ENCODE measurements at places on chromosomes 7 and 10.

DNA sequence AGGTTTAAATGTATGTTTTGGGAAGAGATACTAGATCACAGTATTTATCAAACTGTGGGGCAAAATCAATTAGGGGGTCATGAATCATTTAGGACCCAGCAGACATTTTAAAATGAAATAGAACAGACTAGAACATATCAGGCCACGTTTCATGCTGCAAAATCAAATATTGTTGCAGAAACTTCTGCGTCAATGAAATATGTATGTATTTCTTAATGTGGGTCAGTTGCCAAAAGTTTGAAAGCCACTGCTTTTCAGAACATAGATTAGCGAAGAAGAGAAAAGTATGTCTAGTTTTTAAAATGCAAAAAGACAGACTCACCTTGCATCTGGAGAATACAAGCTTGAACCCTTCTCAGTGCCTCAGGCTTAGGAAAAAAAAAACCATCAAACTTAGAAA is 102.7 kb upstream of the BMPER start:
- DNase-seq = no peak

DNA sequence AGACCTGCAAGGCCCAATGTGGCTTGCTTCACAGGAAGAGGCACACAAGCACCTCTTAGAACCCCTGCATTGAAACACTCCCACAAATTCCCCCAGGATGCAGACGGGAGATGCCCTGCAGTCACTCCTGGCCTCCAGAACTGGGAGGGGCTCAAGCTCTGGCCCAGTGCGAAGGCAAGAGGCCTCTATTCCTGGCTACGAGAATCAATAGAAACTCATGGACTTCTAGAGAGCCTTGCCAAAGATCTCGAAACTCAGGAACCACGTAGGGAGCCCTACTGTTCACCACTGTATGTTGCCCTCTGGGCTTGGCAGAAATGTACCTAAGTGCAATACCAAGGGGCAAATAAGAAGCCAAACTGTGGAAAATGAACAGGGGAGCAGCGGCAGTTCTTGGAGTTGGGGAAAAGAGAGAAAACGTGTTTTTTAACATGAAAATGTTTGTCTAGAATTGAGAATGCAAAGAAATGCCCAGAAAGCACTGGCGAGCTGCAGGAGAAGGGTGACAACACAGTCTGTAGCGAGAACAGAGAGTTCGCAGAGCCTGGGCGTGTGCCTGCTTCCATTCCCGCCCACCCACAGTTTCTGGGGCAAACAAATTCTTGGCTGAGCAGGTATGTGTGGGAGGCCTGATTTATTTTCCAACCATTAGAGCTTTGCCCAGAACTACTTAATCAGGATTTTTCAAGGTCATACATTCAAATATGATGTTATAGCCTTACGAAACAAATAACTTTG is 260.5 kb upstream of the KLF14 start:
- DNase-seq = no peak

DNA sequence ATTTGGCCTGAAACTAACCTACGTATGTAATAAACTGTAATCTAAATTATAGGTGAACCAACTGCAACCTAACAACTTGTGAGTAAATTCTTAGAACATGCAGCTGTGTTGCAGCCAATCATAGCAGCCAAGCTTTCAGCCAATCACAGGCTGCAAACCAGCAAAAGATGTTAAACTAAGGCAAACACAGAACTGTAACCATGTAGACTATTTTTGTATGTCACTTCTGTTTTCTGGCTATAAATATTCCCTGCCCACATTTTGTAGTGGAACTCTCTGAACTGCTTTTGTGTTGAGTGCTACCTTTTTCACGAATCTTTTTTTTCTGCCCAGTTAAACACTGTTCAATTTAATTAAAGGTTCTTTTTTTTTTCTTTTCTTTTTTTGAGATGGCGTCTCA is 28.2 kb upstream of the ZPBP start:
- DNase-seq = no peak

DNA sequence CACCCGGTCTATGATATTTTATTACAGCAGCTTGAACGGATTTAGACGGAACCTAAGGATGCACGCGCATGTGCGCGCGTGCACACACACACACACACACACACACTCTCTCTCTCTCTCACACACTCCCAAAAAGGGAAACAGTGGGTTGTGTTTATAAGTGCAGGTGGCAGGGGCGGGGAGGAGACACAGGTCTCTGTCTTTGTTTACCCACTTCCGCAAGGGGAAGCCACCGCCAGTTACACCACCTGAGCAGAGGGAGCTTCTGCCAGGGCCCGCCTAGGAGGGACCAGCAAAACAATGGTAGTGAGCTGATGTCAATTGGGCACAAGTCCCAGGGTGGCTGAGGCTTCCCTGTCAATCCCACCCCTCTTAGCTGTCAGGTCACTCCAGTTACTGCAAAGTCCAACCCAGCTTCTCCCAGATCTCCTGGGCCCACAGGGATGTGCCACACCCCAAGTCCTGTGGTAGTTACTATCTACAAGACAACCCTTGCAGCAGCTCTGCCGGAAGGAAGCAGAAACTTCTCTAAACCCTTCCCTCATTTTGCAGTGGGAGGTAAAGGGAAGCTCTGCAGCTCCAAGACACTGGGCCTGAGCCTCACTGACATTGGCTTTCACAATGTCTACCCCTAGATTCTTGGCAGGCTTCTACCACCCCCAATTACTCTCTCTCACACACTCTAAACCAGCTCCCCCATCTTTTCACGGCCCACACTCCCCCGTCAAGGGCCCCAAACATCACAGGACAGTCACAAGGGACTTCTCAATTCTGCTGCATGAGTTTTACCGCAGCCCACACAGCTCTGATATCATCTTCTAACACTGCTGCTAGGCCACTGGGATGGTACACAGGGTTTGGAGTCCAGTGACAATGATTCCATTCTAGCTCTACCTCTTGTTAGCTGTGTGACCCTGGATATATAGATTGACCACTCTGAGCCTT is 17.6 kb downstream of the ANXA11 start:
- peak; percentile 87 for DNase-seq

DNA sequence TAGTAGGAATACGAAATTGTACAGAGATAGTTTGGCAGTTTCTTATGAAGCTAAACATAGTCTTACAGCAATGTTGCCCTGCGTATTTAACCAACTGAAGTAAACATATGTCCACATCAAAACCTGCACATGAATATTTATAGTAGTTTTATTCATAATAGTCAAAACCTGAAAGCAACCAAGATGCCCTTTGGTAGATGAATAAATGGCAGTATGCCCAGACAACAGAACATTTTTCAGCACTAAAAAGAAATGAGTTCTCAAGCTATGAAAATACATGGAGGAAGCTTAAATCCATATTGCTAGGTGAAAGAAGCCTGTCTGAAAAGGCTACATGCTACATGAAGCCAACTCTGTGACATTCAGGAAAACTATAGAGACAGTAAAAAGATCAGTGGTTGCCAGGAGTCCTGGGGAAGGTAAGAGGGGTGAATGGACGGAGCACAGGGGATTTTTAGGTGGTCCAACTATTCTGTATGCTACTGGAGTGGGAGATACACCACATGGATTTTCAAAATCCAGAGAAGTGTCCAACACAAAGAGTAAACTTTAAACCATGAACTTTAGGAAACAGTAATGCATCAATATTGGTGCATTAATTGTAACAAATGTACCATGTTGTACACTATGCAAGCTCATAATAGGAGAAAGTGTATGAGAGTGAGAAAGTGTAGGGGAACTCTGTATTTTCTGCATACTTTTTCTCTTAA is 17.6 kb downstream of the GPRIN2 start:
- no peak for DNase-seq
